ENCODE measurements at places on chromosomes 2 and 18.

- no peak for DNase-seq
These were observed 99.1 kb downstream of the GREB1L start for GRCh38 chr18:21341141-21341540.

- DNase-seq, result no peak
These were observed 126.2 kb downstream of the TWIST2 start for GRCh38 chr2:238974081-238974480.

- DNase-seq, result peak; percentile 92
These were observed 12.1 kb downstream of the PXDN start for GRCh38 chr2:1731963-1732768.

- DNase-seq, result no peak
These were observed 69.0 kb upstream of the DSG1 start for GRCh38 chr18:31248783-31249521.

DNA sequence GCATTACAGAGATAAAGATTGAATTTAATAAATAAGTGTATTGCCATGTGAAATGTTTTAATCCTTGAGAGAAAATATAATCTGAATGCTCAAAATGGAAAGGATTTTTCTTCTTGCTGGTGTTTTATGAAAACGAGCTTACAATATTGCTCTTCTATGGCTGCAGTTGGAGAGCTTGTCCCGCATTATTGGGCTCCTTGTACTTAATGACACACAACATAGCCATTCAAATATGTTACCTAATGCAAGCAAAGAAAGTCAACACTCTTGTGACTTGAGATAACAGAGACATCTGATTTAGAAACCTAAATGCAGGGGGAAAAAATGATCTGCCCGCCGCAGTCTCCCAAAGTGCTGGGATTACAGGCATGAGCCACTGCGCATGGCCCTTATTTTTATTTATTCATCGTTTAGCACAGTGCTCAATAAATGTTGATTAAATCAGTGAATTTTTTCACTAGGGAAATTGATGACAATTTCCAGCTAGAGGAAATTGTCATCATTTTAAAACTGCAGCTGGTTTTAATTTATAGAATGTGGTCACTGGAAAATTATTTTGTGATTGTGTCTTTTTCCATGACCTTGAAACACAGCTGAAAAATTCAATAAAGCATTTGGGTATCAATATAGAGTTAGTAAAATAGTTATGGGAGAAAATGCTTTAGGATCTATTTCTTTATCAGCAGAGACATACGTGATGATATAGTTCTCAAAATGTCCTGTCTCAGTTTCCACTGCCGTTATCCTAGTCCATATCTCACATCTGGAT, 2.4 kb upstream of the PRKD3 start:
- no peak for DNase-seq

- DNase-seq, result peak; percentile 17
These were observed 251.1 kb upstream of the PIK3C3 start for GRCh38 chr18:41703744-41704530.

- DNase-seq, result no peak
These were observed 49.8 kb downstream of the ALK start for GRCh38 chr2:29871541-29871940.

- DNase-seq, result peak; percentile 86
These were observed 182.5 kb upstream of the OSR1 start for GRCh38 chr2:19540739-19541525.

DNA sequence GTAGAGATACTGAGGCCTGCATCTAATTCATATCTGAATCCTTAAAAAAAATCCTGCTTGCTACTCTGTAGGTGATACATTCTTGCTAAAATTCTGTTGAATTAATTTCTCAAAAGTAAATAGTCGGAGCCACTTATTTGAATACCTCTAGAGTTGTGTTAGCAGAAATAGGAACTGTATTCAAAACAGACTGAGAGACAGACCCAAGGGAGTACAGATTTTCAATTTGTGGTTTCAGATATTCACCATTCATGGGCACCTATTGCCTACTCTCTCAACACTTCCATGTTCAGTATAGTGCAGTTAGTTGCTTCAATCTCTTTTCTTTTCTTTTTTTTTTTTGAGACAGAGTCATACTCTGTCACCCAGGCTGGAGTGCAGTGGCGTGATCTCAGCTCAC, 46.6 kb upstream of the CTLA4 start:
- no peak for DNase-seq

DNA sequence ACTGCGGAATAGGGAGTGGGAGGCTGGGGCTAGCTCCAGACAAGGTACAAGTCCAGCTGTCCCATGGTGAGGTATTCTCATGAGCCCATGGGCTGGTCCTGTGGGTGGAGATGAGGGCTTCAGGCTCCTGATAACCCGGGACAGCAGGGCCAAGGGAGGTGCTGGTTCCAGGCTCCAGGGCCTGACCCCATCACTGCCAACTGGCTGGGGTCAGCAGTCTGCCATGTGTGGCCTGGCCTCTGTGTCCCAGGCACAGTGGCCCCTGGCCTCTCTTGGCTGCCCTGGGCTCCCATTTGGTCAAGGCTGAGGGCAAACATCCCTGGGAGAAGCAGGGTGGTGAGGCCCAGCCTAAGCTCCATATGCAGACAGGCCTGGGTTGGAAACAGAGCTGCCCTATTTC, 966 bp upstream of the OXER1 start:
- DNase-seq, result no peak

DNA sequence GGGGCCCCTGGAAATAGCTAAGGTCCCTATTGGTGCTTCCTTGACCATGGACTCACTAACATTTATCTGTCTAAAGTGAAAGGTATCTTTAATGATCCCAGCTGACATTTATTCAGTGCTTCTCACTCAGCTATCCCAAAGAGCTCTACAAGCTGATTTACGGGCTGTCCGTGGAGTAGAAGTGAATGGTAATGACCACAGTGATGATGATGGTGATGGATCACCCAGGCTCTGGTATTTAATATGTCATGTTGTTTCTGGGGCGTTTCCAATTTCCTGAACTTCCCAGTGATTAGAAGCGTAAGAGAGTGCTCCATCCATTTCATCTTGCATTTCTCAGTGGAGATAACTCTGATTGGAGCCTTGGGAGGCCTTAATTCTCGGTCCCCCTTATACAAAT, 304.3 kb downstream of the HRH4 start:
- peak; percentile 26 for DNase-seq

DNA sequence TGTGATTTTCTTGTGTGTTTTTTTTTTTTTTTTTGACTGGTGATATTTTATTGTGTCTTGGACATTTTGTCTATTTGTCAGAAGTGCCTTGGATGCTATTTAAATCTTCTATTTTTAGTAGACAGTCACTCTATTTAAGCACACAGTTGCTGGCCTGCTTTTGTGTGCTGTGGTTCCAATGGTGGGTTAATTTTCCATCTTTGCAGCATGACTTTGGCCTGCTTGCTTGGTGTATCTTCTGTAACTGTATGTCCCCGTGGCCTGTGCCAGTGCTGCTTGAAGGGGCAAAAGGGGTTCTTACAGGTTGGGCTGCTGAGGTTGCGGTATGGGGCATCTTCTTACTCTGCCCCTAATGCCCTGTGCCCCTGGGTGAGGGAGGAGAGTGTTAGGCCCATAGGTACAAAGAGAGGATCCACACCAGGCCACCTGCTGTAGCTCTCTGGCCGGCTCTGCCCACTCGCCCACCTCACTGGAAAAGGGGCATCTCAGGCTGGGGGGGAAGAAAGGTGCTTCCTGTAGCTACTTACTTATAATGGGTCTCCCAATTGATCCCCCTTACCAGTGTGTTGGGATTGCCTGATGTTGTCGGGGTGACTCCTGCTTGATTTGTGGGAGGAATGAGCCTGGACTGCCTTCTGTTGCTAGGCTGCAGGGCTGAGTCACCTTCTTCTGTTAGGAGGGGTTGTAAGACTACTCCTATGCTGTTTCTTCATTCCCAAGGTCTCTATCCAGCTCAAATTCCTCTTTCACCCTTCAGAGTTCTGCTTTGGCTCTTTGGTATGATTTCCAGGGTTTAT, 490.0 kb upstream of the HS6ST1 start:
- no peak for DNase-seq

- no peak for DNase-seq
These were observed 43.2 kb downstream of the CRACDL start for GRCh38 chr2:98892871-98893270.

DNA sequence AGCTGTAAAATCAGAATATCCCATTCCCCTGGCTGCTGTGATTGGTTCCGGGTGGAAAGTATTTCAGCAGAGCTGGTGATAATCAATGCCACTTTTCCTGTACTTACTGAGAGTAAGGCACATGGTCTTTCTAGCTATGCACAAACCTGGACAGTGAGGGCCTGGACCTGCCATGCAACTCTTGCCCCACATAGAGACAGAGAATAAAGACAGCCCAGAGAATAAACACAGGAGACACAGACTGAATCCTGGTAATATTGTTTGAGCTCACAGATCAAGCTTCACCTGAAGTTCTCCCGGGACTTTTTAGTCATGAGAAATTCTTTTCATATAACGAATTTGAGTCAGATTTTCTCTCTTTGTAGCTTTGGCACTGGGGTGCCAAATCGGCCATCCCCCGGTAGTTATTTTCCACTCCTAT, 81.9 kb downstream of the ACAA2 start:
- no peak for DNase-seq

GRCh38 chr18:55861266-55861665, 273.3 kb upstream of the TCF4 start:
- no peak for DNase-seq

GRCh38 chr2:218375212-218375611, 6.9 kb upstream of the SLC11A1 start:
- no peak for DNase-seq

DNA sequence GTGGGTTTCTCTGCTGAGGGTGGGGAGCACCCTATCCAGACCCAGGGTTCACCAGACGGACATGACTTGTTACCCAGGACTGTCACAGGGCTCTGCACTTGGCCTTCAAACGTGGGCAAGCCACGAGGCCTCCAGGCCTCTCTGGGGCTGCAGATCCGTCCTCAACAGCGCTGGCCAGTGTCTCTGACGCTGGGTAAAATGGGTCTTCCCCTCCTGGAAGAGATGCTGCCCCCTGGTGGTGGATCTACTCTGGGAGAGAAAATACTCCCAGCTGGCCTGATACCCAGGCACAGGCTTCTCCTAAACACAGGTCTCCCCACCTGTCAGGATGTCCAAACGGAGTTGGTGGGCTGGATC, 3.7 kb downstream of the GPR17 start:
- peak; percentile 47 for DNase-seq

DNA sequence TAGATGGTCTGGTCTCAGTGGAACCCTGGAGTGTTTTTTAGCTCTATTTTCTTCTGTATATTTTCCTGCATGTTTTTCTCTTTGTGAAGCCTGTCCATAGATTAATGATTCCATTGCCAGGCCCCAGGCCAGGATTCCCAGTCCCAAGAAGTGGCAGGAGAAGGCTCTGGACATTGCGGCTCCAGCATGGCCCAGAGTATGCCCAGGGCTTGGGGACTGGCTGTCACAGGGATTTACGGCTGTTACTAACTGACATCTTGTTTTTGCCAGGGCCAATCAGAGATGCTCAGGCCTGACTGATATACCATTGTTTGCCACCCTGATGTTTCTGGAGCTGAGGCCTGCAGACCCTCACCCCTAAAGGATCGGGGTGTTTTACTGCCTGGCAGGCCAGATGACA, 59.0 kb downstream of the PRKCE start:
- DNase-seq, result no peak

- DNase-seq, result no peak
These were observed 598.2 kb upstream of the SYT4 start for GRCh38 chr18:43875511-43875910.

DNA sequence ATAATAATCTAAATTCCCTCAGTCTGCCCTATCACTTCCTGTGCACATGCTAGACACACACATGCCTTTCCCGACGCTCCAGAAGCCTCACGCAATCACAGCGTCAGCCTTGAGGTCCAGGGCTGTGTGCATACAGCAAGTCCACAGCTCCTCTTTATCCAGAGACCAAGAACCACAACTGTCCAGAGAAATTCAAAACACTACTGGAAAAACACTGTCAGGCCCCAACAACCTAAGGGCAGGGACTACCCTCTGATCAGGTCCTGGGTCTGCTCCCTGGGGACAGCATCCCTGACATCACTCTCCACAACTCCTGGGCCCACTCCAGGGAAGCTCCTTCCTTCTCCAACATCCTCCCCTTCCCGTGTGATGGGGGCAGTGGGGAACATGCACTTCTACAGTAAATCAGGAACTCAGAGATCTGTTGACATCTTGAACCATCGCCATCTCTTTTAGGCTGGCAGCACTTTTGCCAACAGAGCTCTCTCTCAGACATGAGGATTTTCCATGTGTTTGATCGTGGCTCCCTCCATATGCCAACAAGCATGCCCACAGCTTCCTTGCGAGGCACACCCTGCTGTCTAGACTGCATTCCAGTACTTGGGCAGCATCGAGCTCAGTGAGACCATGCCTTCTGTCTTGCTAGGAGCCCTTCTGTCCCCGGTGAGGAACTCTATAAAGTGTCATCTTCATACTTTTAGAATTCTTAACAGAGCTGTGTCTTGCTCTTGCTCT, 15.4 kb downstream of the TEX51 start:
- no peak for DNase-seq

DNA sequence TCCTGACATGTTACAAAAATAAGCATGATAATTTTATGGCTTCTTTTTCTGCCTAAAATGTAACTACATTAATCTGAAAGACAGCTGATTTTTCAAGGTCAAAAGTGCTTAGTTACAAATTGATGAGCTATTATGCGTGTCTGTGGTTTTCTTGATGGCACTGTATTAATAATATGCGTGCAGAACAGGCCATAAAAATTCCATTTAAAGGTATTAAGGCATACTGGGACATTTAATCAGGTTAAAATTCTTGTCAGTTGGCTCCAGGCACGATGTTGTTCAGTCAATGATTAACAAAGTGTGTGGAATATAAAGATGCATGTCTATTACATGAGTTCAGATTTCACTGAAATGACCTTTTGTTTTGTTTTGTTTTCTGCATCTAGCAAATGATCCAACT, 420.1 kb upstream of the ZNF804A start:
- DNase-seq, result no peak

GRCh38 chr2:162153608-162154224, 1.7 kb upstream of the GCG start:
- peak; percentile 6 for DNase-seq

DNA sequence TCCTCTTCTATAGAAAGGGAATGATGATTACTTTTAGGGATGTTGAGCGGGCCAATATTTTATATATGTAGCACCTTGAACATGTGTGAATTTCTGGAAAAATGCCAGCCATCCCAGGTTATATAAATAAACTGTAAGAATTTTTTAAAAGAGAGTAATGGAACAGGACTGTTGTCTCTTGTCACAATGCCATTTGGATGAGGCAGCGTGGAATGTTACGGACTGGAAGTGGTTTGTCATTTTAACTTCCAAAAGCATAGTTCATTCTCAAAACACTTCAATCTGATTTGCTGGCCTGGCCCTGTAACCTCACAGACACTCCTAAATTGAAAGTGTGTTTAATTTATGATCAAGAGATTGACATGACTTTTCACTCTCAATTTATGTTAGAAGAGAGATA, 70.8 kb downstream of the TPGS2 start:
- DNase-seq, result no peak

- DNase-seq, result peak; percentile 93
These were observed 114.5 kb upstream of the STPG4 start for GRCh38 chr2:47269316-47270232.

DNA sequence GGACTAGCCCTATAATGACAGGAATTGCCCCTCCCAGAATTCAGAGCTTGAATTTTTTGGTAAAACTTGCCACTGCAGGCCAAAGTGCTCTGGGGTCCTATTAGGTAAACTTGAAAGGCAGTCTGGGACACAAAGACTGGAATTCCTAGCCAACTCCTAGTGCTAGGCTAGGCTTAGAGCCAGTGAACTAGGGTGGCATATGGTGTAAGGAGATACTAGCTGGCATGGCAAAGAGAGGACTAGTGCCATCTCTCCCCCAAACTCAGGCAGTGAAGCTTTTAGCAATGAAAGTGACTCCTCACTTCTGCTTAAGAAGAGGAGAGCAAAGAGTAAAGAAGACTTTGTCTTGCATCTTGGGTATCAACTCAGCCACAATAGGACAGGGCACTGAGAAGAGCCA, 410.5 kb upstream of the CNTNAP5 start:
- DNase-seq, result no peak
